Activated CD4-positive, alpha-beta T cell treated with anti-CD3 and anti-CD28 coated beads for 1 hour (primary cell): ENCODE measurements at places on chromosomes 13 and 19.

GRCh38 chr19:41971363-41971762, 12.2 kb upstream of the RABAC1 start:
- no peak for DNase-seq

GRCh38 chr19:16594681-16595091, 22.5 kb upstream of the SLC35E1 start:
- no peak for DNase-seq

- no peak for DNase-seq
Observed at GRCh38 chr13:75468602-75469001, 13.4 kb downstream of the TBC1D4 start.

GRCh38 chr19:15285896-15286591, 46.3 kb downstream of the BRD4 start:
- DNase-seq = no peak

- DNase-seq = no peak
Observed at GRCh38 chr19:10402441-10403038, 802 bp downstream of the CDC37 start.
